OCI-M1 (cell line): ENCODE measurements at places on chromosomes 6 and 20.
A peak's percentile ranks its signal among the peaks of the same experiment; 100 is the strongest.

- no peak for DNase-seq
Measured at GRCh38 chr20:17304774-17305173, 77.9 kb downstream of the PCSK2 start.

DNA sequence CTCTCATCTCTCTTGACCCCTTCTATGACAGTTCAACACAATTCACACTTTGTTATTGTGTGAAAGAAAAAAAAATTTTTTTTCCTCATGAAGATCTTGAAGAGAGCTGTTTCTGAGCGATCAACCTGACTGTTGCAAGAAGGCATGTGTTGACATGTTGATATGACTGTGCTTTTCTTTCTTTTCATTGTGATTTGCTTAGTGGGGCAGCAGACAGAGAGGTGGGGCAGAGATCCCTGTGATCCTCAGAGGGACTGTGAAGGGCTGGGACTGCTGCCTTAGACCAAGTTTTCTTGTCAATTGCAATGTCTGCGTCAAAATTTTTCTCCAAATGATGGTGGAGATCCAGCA is 70.8 kb upstream of the IYD start:
- DNase-seq = no peak

GRCh38 chr6:32799168-32799567 is 17.6 kb downstream of the HLA-DOB start:
- peak; percentile 30 for DNase-seq

DNA sequence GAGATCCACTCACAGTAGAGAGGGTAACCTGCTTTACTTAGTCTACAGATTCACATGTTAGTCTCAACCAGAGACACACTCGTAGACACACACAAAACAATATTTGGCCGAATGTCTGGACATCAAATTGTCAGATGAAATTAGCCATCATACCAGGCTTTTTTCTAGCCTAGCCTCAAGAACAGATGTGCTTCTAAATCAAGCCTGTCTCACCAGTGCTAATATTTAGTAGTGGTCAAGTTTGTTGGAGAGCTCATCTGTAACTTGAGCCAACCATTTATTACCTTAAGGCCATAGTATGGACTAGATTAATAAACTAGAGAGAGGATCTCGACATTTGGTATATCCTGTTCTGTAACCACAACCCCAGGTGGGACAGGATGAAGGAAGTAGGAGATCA is 1118.8 kb upstream of the MAP3K7 start:
- no peak for DNase-seq

DNA sequence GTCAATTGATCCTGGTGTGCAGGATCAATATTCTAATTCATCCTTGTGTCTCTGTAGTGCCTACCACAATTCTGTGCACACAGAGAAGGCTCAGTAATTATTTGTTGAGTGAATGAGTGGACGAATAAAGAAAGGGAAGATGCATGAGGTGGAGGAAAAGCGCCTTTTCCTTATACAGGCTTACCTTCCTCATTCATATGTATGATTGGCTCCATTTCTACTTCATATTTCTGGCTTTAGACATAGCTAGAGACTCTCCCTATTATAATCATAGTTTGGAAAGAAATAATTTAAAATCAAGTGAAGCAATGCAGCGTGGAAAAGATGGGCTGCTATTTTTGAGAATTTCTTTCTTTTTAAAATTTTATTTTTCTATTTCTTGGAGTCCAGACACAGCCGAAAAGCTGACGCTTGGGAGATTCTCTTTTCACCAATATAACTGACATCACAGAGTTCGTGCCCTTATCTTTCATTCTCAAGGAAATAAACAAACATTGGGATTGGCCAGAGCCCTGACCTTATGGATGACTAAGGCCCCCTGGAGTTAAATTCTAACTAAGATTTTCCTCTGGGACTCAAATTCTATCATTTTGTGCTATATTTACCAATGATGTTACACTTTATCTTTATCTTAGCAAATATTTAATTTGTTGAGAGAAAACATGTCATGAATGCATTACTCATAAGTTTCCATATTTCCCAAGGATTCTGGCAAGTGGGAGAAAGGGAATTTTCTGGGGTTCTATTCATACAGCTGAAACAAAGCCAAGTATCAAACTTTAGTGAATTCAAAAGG is 48.1 kb downstream of the PRL start:
- DNase-seq = no peak

GRCh38 chr6:45803071-45803470 is 212.6 kb downstream of the CLIC5 start:
- DNase-seq = no peak

- no peak for DNase-seq
Measured at GRCh38 chr20:46823271-46823751, 71.3 kb upstream of the EYA2 start.

DNA sequence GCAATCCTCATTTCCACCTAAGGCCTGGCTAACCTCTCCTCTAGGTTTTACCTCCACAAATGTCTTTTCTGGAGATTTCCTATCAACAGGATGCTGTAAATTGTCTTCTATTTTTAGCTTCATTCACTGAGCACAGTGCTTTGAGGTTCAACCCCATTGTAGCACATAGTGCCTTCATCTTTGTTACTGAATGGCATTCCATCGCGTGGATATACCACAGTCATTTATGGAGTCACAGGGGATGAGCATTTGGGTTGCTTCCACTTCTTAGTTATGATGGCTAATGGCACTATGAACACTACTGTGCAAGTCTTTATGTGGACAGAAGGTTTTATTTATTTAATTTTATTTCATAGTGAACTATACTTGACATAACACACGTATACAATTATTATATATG is 387.1 kb downstream of the SMOC2 start:
- no peak for DNase-seq

DNA sequence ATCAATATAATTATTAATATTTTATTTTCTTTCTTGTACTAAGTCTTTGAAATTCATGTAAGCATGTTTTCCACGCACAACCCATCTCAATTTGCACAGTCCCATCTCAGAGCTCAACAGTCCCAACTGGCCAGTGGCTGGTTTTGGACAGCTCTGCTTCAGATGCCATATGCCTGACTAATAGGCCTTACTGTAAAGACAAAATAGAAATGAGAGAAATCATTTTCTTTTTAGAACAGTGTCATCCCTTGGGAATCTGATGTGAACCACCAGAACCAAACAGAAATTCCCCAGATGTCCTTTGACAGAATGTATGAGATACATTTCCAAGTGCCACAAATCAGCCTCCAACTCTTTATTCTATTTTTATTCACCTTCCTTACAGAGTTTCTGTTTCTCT is 338.9 kb downstream of the ESR1 start:
- no peak for DNase-seq

GRCh38 chr6:121274666-121275295 is 59.5 kb downstream of the TBC1D32 start:
- DNase-seq = no peak

DNA sequence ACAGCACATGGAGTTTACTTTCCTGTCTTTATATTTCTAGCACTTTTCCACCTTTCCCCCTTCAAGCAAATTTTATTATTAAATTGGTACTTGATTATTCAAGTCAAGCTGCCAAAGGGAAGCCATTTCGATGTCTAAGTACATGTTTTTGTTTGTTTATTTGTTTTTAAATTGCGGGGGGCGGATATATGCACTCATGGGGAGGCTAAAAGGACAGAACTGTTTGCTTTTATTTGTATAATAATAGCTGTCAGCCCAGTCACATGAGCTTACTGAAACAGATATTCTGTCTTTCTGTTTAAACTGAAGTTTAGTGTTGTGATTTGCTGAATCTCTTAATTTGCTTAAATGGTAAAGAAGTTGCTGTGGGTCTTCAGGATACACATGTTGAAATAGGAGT is 49.6 kb upstream of the PLCG1 start:
- no peak for DNase-seq

DNA sequence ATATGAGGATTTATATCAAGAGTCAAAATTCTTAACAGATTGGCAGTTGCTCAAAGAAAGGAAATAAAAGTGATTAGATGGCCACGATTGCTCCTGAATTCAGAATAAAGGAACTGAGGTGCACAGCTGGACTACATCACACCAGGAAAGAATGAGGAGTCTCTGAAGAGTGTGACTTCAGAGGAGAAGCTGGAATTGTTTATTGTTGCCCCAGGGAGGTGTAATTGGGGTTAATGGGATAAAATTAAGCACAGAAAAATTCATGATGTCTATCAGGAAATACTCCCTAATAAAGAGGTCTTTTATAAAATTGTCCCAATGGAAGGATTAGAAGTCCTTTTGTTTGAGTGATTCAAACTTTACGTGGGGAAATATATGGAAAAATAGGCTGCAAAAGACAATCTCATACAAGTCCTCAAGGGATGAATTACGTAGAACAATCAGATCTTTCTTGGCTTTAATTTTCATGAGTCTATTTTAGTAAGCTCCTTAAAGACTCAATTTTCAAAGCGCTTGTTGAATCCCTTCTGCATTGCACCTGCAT is 208.6 kb upstream of the RNF217 start:
- DNase-seq = no peak

- DNase-seq = no peak
Measured at GRCh38 chr20:24477831-24478547, 8.6 kb downstream of the SYNDIG1 start.

DNA sequence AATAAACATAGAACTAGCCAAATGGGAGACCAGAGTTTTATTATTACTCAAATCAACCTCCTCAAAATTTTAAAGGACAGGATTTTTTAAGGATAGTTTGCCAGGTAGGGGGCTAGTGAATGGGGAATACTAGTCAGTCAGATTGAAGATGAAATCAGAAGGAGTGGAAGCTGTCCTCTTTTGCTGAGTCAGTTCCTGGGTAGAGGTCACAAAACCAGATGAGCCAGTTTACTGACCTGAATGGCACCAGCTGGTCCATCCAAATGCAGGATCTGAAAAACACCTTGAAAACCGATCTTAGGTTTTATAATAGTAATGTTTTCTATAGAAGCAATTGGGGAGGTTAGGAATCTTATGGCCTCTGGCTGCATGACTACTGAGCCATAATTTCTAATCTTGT is 558.2 kb downstream of the PKHD1 start:
- no peak for DNase-seq

- no peak for DNase-seq
Measured at GRCh38 chr6:106702451-106703110, 73.2 kb downstream of the QRSL1 start.

- DNase-seq = no peak
Measured at GRCh38 chr20:62761759-62762131, 34.5 kb upstream of the MRGBP start.

- no peak for DNase-seq
Measured at GRCh38 chr6:1335367-1336037, 23.6 kb downstream of the FOXQ1 start.

DNA sequence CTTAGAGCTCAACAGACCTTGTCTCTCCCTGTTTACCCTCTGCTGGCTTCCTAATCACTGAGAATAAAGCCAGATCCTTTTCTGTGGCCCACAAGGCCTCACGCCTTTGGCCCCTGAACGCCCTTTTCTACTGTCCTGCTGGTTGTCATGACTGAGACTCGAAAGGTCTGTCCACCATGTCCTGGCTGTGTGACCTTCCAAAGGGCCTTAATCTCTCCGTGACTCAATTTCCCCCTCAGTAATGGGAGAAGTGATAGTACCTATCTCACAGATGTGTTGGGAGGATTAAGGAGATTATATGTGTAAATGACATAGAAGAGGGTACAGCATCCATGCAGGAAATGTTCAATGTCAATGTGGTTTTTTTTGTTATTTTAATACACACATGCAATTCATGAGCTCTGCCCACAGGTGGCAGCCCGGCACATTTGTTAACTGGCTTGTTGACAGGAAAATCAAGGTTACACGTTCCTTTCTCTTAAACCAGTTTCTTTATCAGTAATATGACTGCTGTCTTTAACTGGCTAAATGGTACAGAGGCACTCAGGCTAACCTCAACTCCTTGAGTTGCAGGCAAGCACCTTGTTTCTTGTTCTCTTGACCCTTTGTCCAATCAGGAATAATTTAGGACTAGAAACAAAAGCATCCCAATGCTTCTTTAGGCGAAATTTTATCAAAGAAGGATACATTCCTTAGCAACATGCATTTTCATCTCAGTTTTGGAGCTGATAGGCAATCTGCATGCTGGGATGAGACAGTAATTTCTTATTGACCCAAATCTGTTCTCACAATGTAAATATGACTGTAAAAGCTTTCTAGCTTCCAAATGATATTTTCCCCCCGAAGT is 16.6 kb downstream of the SLC22A1 start:
- DNase-seq = peak; percentile 89

- DNase-seq = peak; percentile 76
Measured at GRCh38 chr6:63272397-63272796, 47.4 kb downstream of the LGSN start.

DNA sequence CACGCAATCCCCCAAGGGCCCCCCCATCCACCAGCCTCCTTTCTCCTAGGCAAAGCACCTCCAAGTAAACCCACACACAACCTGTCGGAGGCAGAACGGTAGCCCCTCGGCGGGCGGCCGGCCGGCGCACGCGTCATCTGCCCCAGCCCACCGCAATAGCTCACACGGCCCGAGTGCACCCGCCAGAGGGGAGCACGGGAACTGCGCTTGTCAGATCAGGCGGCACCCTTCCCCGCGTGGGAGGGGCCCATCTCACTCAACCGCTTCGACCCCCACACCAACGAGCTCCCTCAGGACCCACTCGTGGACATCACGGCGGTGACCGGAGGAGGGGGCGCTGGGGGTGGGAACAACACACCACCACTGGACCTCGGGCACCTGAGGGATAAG is 767.9 kb upstream of the DEFB115 start:
- no peak for DNase-seq
